ENCODE measurements at places on chromosomes 6 and 20.

- H3K4me3 ChIP-seq: peak overlapping the region; percentile 44
- peaks cover 39% of the 10 kb centered on the region for H3K4me1 ChIP-seq
- DNase-seq: no peak
- no peaks in the 10 kb centered on the region for H3K27me3 ChIP-seq
- H3K27ac ChIP-seq: peak overlapping the region; percentile 92
Observed at GRCh38 chr20:2900845-2901592, 27.7 kb downstream of the PTPRA start.

DNA sequence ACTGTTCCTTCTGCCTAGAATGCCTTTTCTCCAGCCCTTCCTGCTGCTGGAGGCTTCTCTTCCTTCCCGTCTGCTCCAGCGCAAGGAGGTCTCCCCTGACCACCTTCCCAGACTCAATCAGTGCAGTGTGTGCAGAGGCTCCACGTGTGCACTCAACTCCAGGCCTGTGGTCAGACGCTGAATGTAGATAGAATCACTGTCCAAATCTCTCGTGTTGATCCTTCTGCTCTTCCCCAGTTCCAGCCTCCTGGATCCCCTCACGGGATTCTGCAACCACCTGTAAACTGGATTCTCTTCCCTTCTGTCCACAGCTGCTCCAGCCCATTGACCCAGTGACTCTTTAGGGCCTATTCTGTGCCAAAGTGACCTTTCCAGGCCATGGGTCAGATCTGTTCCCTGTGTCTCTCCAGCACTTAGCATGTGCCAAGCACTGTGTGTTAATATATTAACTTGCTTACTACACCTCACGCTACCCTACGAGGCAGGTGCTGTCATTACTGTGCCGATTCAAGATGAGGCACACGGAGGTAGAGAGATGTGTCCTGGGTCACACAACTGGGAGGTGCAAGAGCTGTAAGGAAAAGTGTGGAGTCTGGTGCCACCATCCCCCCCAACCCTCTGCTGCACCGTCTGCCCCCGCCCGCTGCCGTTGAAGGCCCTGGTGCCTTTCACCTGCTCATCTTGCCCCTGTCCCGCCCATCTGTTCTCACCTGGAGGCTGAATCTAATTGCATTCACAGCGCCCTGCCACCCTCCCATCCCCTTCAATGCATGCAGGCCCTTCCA lies 112.2 kb downstream of the SULF2 start:
- H3K27ac ChIP-seq: no peak overlapping the region
- H3K36me3 ChIP-seq: no peaks in the 10 kb centered on the region
- no peaks in the 10 kb centered on the region for H3K4me1 ChIP-seq
- no peaks in the 10 kb centered on the region for H3K27me3 ChIP-seq
- DNase-seq: no peak
- no peak overlapping the region for H3K4me3 ChIP-seq

DNA sequence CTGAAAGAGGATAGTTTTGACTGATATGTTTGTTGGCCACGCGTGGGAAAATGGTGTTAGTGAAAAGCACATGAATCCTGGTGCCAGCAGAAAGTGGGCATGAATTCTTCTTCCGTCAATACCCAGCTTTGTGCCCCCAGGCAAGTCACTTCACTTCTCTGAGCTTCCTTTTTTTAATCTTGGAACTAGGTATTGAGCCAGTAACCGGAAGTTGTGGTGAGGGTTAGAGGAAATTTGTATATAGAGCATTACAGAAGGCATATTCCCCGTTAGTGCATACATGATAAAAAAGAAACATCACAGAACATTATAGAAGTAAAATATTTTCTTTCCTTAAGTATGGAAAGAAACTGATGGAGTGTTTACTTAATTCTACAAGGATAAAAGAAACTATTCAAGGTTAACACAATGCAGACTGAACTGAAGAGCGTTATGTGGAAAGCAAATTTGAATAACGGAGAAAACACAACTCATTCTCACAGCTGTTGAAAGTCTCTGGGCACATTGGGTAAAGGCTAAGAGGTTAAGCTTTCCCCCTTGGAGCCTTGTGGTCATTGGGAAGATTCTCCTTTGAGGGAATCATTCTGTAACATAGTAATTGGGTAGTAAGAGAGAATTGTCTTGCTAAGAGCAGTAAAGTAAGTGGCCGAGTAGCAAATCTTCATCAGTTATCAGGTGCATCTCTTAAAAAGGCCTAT lies 223.1 kb downstream of the BCAS1 start:
- no peak for DNase-seq
- peaks cover 10% of the 10 kb centered on the region for H3K36me3 ChIP-seq
- peak overlapping the region; percentile 62 for H3K27ac ChIP-seq
- H3K4me1 ChIP-seq: peaks cover 73% of the 10 kb centered on the region
- peak overlapping the region; percentile 26 for H3K4me3 ChIP-seq
- H3K27me3 ChIP-seq: no peaks in the 10 kb centered on the region

GRCh38 chr6:152981989-152982903 lies 595 bp downstream of the FBXO5 start:
- peak overlapping the region; percentile 89 for H3K4me3 ChIP-seq
- DNase-seq: peak; percentile 52
- peaks cover 58% of the 10 kb centered on the region for H3K4me1 ChIP-seq
- H3K27me3 ChIP-seq: no peaks in the 10 kb centered on the region
- peak overlapping the region; percentile 96 for H3K27ac ChIP-seq
- H3K36me3 ChIP-seq: peaks cover 58% of the 10 kb centered on the region

- H3K27me3 ChIP-seq: peaks cover 7% of the 10 kb centered on the region
- H3K27ac ChIP-seq: no peak overlapping the region
- no peak for DNase-seq
- H3K4me3 ChIP-seq: no peak overlapping the region
- H3K4me1 ChIP-seq: no peaks in the 10 kb centered on the region
- no peaks in the 10 kb centered on the region for H3K36me3 ChIP-seq
Observed at GRCh38 chr6:159422041-159422984, 253.1 kb downstream of the FNDC1 start.

DNA sequence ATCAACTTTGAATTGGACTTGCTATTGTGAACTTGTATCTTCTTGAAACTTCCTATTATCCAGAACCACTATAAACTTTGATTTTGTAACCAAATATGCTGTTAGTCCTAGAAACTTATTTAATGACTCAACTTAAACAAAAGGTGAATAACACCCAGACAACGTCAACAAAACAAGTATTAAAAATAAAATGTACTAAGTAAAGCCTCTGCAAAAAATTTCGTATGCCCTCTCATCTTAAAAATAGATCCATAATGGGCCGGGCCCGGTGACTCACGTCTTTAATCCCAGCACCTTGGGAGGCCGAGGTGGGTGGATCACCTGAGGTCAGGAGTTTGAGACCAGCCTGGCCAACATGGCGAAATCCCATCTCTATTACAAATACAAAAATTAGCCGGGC lies 401.7 kb downstream of the ESR1 start:
- H3K4me1 ChIP-seq: no peaks in the 10 kb centered on the region
- no peak overlapping the region for H3K27ac ChIP-seq
- no peak overlapping the region for H3K4me3 ChIP-seq
- no peaks in the 10 kb centered on the region for H3K27me3 ChIP-seq
- no peak for DNase-seq
- H3K36me3 ChIP-seq: peaks cover 47% of the 10 kb centered on the region

DNA sequence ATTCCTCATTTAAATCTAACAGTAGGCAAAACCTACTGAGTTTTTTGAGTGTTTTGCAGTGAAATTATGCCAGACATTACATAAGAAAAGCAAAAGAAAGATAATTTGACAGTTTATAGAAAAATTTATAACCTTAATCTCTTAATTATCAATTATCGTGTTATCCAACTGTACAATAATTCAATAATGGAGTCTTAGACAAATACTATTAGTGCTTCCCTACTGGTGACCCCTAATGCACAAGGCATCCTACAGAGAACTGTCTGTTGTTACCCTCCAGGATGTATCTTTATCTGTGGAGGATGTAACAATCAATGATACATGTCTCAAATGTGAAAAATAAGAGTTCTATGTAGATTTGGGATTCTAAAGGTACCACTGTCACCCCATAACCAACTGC lies 1687.6 kb downstream of the GRIK2 start:
- H3K4me1 ChIP-seq: no peaks in the 10 kb centered on the region
- no peaks in the 10 kb centered on the region for H3K36me3 ChIP-seq
- no peak overlapping the region for H3K27ac ChIP-seq
- H3K27me3 ChIP-seq: no peaks in the 10 kb centered on the region
- no peak overlapping the region for H3K4me3 ChIP-seq

GRCh38 chr6:94414041-94414440 lies 994.7 kb upstream of the EPHA7 start:
- no peak overlapping the region for H3K27ac ChIP-seq
- H3K36me3 ChIP-seq: no peaks in the 10 kb centered on the region
- no peak overlapping the region for H3K4me3 ChIP-seq
- no peaks in the 10 kb centered on the region for H3K4me1 ChIP-seq

DNA sequence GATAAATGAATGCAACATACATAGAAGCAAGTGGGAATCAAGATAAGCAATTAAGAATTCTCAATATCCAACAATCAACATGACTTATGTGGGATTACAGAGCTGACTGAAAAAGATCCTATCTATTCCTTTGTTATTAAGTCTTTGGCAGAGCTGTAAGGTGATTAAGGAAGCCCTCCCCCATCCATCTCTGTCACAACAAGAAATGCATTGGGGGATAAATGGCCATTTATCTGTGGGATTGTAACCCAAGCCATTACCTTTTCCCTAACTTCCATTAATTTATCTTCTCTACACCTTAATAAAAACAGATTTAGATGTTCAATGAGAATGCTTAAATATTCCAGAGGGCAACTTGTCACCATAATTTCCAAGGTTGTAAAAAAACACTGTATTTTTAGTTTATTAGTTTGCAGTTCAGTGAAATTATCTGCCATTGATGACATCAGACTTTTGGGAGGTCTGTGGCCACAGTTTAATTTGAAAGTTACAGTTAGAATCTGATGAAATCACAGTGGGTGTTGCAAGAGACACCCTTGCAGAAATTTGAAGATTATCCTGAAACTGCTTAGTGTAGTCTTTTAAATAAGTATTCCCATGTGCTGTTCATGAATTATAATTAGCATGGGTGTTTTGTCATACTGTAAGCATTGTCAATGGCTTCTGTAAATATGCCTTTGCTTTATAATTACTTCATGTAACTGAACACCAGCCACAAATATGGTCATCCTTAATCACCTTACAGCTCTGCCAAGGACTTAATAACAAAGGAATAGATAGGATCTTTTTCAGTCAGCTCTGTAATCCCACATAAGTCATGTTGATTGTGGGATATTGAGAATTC lies 49.4 kb upstream of the FYN start:
- H3K27ac ChIP-seq: no peak overlapping the region
- H3K27me3 ChIP-seq: peaks cover 13% of the 10 kb centered on the region
- no peak for DNase-seq
- peaks cover 1% of the 10 kb centered on the region for H3K36me3 ChIP-seq
- peaks cover 13% of the 10 kb centered on the region for H3K4me1 ChIP-seq

GRCh38 chr20:663315-664090 lies 10.5 kb upstream of the SRXN1 start:
- no peak for DNase-seq
- H3K27ac ChIP-seq: no peak overlapping the region
- no peak overlapping the region for H3K4me3 ChIP-seq
- peaks cover 9% of the 10 kb centered on the region for H3K4me1 ChIP-seq
- H3K36me3 ChIP-seq: no peaks in the 10 kb centered on the region
- peaks cover 99% of the 10 kb centered on the region for H3K27me3 ChIP-seq

GRCh38 chr6:143097224-143097795 lies 36.6 kb downstream of the AIG1 start:
- no peaks in the 10 kb centered on the region for H3K27me3 ChIP-seq
- DNase-seq: no peak
- peaks cover 1% of the 10 kb centered on the region for H3K36me3 ChIP-seq
- H3K27ac ChIP-seq: no peak overlapping the region

GRCh38 chr6:41560431-41561192 lies 14.4 kb downstream of the FOXP4 start:
- peak; percentile 92 for DNase-seq
- H3K4me1 ChIP-seq: peaks cover 27% of the 10 kb centered on the region
- peaks cover under 1% of the 10 kb centered on the region for H3K36me3 ChIP-seq

DNA sequence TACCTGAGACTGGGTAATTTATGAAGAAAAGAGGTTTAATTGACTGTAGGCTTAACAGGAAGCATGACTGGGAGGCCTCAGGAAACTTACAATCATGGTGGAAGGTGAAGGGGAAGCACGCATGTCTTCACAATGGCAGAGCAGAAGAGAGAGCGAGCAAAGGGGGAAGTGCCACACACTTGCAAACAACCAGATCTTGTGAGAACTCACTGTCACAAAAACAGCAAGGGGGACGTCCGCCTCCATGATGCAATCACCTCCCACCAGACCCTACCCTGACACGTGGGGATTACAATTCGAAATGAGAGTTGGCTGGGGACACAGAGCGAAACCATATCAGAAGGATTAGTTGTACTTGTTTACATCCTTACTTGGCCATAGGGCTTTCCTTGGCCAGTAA lies 49.7 kb downstream of the FIG4 start:
- no peaks in the 10 kb centered on the region for H3K27me3 ChIP-seq
- no peak overlapping the region for H3K27ac ChIP-seq
- DNase-seq: no peak
- H3K4me3 ChIP-seq: no peak overlapping the region
- no peaks in the 10 kb centered on the region for H3K4me1 ChIP-seq

- no peak overlapping the region for H3K4me3 ChIP-seq
- H3K36me3 ChIP-seq: no peaks in the 10 kb centered on the region
- H3K4me1 ChIP-seq: no peaks in the 10 kb centered on the region
- no peaks in the 10 kb centered on the region for H3K27me3 ChIP-seq
Observed at GRCh38 chr6:141164042-141164743, 968.5 kb upstream of the GJE1 start.

DNA sequence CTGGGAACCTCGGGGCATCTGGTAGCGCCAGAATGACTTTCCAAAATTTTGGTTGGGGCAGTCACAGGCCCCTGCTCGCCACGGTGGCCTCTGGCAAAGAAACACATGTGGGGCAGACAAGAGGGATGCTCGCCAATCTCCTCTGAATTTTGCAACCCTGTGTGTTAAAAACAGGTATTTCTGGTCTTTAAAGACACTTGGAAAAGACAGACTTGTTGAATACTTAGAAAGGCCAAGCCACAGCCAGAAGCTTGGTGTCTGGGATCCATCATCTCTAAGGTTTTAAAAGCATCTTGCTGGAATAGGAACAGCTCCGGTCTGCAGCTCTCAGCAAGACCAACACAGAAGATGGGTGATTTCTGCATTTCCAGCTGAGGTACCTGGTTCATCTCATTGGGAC lies 31.2 kb downstream of the HLA-E start:
- H3K27ac ChIP-seq: no peak overlapping the region
- H3K4me3 ChIP-seq: no peak overlapping the region
- peaks cover 5% of the 10 kb centered on the region for H3K27me3 ChIP-seq
- H3K36me3 ChIP-seq: peaks cover 53% of the 10 kb centered on the region
- H3K4me1 ChIP-seq: peaks cover 47% of the 10 kb centered on the region

- no peak overlapping the region for H3K4me3 ChIP-seq
- no peaks in the 10 kb centered on the region for H3K36me3 ChIP-seq
- H3K27ac ChIP-seq: no peak overlapping the region
- DNase-seq: no peak
- peaks cover 30% of the 10 kb centered on the region for H3K27me3 ChIP-seq
- H3K4me1 ChIP-seq: peaks cover 18% of the 10 kb centered on the region
Observed at GRCh38 chr20:45449528-45449927, 20.0 kb upstream of the WFDC2 start.

GRCh38 chr20:59190466-59190865 lies 26.8 kb downstream of the ZNF831 start:
- H3K36me3 ChIP-seq: peaks cover 3% of the 10 kb centered on the region
- no peak for DNase-seq
- H3K4me3 ChIP-seq: no peak overlapping the region
- no peak overlapping the region for H3K27ac ChIP-seq
- no peaks in the 10 kb centered on the region for H3K4me1 ChIP-seq
